ENCODE measurements at places on chromosomes 7 and 10.

DNA sequence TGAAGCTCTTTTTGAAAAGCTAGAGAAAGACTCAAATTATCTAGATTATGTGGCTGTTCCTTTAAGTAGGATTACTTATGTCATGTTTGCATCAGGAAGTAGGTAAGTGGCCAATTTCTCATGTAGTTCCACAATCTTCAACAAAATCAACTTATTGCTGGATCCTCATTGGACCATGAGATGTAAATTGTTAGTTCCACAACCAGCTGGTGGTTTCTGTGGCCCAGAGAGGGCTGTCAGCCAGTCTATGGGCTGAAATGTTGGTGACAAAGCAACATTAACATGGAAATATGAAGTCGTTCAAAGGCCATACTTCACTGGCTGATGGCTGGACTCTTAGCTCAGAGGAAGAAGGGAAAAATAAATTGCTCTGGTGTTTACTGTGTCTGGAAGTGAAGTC lies 157.9 kb downstream of the PLXDC2 start:
- no peak for DNase-seq

GRCh38 chr7:19101909-19102308 lies 15.5 kb downstream of the TWIST1 start:
- DNase-seq, result no peak

GRCh38 chr7:148882841-148883265 lies 1.2 kb downstream of the EZH2 start:
- no peak for DNase-seq

DNA sequence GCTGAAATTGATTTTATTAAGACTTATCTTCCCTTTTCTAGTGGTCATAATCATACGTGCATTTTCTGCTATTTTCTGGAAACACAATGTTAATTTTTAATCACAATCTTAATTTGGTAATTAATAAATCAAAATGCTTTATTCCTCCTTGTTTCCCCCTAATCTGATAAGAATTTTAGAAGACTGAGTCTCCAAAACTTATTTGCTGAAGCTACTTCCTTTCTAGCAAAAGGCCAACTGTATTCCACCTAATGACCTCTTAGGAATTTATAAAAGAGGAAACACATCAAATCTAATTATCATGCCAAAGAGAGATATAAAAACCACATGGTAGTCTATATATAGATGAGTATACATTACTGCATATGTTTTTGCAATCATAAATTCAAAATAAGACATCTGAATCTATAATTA lies 140.6 kb downstream of the GNAI1 start:
- DNase-seq, result no peak

DNA sequence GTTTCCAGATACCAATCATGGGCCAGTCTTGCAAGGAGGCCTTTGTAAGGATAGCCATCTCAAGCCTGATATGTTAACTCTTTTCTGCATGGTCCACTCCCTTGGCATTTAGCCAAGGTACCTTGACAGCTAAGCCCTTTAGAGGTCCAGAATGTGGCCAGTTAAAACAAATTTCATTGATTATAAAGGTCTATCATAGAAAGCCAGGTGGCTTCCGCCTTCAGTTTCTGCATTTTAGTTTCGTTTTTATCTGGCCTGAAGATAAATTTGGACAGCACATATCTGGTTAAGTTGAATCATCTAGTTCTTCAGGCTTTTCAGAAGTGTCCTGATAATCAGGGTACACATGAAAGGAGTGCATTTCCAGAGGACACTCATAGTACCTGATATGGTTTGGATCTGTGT lies 30.7 kb downstream of the ANKIB1 start:
- no peak for DNase-seq

DNA sequence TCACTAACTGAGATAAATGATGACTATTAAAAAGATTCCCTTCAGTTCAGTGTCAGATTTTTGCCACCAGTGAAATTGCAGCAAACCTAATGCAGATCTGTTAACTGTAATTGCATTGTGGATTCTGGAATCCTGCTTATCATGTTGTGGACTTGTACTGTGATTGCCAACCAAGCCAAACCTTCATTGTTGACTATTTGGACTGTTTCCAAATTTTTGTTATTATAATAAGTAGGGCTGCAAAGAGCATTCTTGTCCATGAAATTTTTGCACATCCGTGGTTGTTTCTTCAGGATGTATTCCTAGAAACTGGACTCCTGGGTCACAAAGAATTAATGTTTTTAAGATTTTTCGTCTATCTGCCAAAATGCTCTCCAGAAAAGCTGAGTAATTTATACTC lies 281.6 kb upstream of the ZMIZ1 start:
- DNase-seq, result no peak

GRCh38 chr10:132366006-132366405 lies 31.0 kb upstream of the PWWP2B start:
- DNase-seq, result no peak

DNA sequence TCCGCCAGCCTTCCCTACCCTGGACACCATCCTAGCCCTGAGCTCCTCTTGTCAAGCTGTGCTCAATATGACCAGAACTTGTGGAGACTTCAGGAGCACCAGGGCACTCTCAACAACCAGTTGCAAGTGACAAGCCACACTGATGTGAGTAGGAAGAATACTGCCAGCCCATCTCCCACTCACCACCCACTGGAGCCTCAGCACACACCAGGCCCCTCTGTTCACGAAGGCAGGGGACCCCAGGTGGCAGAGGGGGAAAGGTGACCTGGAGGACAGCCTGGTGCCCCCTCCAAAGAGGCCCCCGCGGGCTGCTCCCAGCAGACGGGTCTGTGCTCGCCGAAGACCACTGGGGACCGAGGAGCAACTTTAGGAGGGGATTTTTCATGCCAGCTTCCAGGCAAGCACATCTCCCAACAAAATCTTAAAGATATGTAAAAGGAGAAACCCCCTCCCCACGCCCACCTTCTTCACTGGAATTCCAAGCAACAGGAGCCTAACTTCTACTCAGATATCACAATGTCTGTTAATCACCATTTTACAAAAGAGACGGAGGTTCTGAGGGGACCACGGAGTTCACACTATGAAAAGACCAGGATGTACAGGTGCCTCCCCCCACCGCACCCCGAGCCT lies 1.0 kb downstream of the MMD2 start:
- no peak for DNase-seq

DNA sequence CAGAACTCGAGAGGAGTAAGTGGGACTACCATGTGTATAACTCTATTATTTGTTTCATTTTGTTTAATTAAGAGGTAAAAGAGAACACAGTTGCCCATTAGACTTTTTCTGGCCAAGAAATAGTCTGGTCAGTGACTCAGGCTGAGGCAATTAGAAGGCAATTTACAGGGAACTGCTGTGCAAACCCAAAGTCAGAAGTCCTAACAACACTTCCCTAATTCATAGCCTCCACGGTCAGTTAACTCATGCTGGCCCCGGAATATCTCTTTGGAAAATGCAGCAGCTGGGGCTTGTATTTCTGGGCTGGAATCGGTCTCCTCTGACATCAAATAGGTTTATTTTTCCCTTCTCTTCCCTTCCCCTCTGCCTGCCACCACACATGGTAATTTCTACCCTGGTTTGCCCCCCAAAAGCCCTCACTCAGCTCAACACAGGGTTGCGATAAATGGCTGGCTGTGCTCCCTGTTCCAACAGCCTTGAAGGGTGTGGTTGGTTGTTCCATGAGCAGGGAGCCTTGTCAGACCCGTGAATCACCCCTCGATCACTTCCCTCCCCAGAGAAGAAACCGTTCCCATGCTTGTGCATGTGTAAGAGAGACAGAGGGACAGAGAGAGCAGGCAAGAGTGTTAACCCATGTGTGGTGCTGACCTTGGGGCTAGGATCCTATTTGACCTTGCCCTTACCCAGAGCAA lies 5.3 kb downstream of the SH3PXD2A start:
- DNase-seq, result no peak

GRCh38 chr10:27439101-27439500 lies 65.0 kb upstream of the RAB18 start:
- no peak for DNase-seq

DNA sequence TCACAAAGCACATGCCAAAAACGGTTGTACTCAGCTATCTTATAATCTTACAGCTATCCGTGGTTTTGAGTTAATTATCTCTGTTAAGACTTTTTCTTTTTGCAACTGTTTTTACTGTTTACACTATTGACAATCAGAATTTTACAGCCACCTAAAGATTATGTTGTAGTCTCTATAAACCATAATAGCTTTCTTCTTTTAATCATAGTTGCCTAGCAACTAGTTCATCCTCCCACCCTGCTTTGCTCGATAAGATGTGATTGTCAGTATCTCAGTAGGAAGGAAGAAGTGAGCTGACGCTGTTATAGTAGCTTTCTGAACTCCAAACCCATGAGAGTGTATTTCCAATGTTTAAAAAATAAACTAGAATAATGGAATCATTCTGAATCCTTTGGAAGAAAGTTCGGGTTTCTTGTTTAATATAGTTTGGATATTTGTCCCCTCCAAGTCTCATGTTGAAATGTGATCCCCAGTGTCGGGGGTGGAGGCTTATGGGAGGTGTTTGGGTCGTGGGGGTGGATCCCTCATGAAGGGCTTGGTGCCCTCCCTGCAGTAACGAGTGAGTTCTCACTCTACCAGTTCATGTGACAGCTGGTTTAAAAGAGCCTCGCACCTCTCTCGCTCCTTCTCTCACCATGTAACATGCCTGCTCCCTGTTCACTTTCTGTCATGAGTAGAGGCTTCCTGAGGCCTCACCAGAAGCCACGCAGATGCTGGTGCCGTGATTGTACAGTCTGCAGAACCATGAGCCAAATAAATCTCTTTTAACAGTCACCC lies 68.1 kb downstream of the SVOPL start:
- DNase-seq, result no peak

DNA sequence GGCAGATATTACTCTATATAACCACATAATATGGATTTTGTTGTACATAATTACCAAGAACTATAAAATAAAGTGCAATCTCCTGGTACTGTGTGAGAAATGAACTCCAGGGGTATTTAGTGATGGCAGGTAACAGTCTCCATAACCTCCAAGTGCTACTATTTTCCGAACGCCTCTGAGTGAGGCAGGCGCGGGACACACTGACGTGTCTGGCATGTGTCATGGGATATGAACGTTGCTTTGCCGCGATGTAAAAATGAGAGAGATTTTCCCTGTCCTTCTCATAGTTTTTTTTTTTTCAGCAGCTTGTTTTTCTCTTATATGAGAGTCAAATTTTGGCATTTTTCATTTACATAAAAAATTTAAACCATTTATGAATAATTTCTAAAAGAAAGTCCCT lies 3.6 kb downstream of the ADARB2 start:
- DNase-seq, result no peak

GRCh38 chr10:103273041-103273441 lies 3.9 kb upstream of the INA start:
- DNase-seq, result no peak

GRCh38 chr10:116742367-116743265 lies at the start of gene HSPA12A:
HSPA12A (minus strand) TSS chr10:116742566; CDS start chr10:116742469, 97 bp downstream.
- peak; percentile 52 for DNase-seq

GRCh38 chr7:82762880-82763279 lies 319.3 kb upstream of the CACNA2D1 start:
- DNase-seq, result no peak

DNA sequence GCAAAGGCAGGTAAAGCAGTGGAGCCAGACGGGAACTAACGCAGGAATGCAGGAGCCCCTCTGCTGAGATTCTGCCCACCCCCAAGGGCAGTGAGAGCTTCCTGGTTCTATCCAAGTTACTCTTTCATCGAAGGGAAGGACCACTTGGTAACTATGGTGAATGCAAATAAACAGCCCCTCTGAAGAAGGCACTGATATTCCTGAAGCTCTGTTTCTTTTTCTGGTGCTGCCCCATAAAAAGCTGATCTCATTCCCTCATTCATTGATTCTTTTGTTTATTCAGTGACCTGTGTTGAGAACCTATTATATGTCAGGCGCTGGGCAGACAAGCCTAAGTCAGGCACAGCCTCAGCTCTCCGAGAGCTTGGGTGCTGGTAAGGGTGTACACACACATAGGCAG lies 217.3 kb downstream of the SNX10 start:
- DNase-seq, result no peak

GRCh38 chr10:22669163-22669711 lies 45.1 kb downstream of the PIP4K2A start:
- DNase-seq, result no peak

DNA sequence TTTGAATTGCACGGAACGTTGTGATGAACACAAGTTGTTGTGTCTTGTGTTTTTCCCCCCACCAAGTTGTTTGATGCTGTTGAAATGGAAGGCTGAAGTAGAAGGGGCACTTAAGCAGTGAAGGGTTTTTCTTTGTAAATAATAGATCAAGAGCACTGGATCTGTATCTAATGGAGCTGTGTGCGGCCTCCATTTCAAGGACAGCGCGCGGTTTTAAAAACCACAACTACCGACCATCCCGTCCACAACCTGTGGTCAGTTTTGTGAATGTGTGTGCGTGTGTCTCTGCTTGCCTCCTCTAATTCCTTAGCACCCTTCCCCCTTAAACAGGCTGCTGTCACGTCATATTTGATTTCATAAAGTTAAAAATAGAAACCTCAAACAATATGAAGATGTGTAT lies 165.5 kb downstream of the TCF7L2 start:
- DNase-seq, result no peak

GRCh38 chr7:36939816-36940215 lies 215.5 kb upstream of the AOAH start:
- no peak for DNase-seq

- DNase-seq, result peak; percentile 80
Measured at GRCh38 chr10:69392481-69393000, 24.2 kb downstream of the TACR2 start.

DNA sequence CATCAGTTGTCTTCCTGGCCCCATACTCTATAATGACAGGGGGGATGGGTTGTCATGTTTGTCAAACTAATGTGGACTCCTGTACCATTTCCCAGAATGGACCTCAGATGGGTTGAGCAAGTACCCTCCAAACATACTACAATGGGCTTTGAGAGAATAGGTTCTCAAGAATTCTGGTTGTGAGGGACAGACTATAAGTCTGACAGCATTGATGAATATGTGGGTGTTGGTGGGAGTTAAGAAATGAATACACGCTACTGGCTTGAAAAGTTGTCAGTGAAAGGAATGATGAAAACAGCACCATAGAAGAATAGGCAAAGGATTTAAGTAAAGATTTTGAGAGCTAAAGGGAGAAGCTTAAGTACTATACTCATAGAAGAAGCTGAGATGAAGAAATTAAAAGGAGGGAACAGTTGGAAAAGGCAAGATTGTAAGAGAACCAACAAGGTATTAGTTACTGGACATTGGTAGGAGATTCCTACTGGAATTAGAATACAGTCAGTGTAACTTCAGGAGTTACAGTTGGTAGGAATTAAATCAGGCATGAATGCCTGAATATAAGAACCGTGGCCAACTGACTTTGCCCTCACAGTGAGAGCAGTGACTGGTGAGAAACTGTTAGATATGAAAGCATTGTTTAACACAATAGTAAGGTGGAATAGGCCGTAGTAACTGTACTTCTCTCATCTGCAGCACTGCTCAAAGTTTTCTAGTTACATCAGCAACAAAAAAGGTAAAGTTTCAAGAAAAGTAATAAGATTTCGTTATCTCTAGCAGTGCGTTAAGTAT lies 86.3 kb downstream of the LCOR start:
- DNase-seq, result no peak
